ENCODE measurements at places on chromosomes 16 and 17. TPM values are rescaled to one million over a fixed set of nuclear protein-coding genes. Genes with fewer than 3 reads are reported as not detected.

The STH gene
- total RNA-seq = not detected

The CHST5 gene
- total RNA-seq = 0.26 TPM

- DNase-seq = no peak
Measured at GRCh38 chr17:48471817-48472410, 41.9 kb upstream of the SKAP1 start.

DNA sequence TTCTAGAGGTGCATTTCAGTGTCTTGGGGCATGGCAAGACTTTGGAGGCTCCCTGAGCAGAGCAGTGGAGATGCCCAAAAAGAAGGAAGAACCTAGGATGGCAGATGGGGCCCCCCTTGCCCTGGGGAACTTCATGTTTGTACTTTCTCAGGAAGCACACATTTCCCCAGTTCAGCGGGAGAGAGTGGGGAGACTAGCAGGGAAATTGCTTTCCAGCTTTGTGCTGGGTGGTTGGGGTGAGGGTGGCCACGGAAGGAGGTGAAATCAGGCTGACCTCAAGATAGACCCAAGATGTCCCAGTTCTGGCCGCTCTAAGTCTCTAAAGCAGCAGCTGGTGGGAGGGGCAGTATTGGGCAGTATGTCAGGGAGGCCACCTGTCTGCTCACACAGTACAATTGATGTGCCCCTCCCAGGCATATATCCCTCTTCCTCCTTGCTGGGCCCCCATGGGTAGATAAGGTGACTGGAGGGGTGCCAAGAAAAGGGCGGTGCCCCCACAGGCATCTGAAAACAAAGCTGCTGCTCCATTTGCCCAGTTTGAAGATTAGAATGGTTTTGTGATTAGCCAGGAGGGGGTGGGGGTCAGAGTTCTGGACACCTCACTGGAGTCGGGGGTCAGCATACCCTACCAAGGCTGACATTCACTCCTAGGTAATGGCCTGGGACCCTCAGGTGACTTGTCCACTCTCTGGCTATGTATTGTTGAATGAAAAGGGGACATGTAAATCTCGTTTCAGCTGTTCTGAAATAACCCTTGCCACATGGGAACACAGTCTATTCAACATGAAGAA lies 17.1 kb upstream of the NAGLU start:
- peak; percentile 75 for DNase-seq

DNA sequence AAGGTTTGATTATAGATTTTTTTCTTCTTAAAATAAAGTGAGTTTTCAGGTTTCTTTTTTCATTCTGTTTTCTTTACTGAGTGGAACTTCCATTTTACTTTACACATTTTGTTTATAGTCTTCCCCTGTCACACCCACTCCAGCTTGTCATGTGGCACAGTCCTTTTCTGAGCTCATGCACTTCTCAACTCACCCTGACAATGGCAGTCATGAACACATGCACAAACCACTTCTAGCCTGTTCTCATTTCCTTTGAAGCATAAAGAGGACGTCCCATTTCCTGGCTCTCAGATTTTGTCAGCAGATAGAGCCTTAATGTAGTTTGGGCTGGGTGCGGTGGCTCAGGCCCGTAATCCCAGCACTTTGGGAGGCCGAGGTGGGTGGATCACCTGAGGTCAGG lies 168.0 kb downstream of the AHSP start:
- no peak for DNase-seq

DNA sequence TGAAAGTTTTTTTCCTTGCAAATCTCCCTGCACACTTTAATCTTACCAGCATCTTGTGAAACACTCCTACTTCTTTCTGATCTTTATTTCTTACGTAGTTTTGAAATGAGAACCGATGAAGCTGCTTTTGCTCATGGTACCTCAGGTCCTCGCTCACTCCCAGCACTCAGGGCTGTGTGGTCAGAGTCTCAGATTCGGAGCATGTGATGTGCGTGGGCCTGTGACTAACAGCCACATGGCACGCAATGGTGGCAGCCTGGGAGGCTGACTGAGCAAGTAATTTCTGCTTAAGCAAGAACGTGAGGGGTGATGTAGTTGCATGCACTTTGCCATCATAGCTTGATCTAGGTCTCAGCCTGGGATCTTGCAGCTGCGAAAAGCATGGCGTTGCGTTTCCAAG lies 624.3 kb downstream of the MAF start:
- no peak for DNase-seq

GRCh38 chr16:30659507-30660423 lies 1.5 kb downstream of the FBRS start:
- peak; percentile 77 for DNase-seq

- no peak for DNase-seq
Measured at GRCh38 chr17:60351012-60351695, 40.8 kb downstream of the USP32 start.

GRCh38 chr16:21644674-21645073 lies 7.7 kb downstream of the IGSF6 start:
- no peak for DNase-seq

- DNase-seq = no peak
Measured at GRCh38 chr16:88591577-88592021, 21.4 kb downstream of the ZC3H18 start.

DNA sequence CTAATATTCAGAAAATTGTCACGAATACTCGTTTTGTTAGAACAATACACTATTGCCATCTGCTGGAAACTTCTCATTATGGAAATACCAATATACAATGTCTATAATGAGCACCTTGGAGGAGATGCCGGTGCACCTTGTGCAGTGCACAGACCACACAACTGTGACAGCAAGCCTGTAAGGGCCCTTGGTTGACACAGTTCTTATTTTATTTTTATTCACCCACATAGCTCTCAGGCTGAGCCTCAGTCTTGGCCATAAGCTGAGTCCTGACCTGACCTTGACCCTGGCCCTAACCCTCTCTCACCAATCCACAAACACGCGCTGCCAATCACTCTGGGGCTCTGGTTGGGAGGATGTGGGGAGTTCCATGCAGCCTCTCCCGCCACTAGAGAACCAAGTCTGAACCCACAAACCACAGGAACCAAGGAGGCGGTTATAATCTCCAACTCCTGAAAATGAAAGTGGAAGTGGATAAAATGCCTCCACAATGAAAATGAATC lies 7.6 kb downstream of the AIPL1 start:
- DNase-seq = no peak

DNA sequence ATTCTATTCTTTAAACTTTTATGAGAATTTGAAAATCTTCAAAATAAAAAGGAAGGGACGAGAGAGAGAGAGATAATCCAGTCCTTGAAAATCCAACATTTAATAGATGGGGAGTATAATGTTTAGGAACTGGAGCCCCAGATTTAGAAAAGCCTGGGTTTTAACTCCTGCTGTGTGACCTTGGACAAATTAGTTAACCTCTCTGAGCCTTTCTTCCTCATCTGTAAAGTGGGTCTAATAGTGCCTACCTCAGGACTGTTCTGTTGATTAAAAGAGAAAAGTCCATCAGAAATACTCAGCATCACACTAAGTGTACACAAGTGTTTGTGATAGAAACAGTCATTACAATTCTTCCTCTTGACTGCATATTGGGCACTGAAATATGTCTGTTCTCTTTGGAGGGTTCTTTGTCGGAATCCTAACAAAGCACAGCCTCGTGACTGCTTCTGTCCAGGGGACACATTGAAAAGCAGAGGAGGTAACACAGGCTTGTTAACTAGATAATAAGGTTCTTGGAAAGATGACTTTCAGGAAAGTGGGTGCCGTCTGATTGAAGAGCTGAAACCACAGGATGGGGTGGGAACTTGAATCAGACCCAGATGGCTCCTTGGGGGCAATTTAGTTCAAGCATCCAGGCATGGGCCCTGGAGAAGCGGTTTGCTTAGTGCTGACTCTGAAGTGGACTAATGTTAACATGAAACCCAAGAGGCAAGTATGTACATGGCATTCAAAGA lies 128.2 kb downstream of the CLEC16A start:
- DNase-seq = no peak

- DNase-seq = no peak
Measured at GRCh38 chr16:1126586-1126985, 26.3 kb upstream of the CACNA1H start.

GRCh38 chr17:41483531-41483930 lies 2.6 kb upstream of the KRT35 start:
- no peak for DNase-seq

GRCh38 chr17:29469276-29469675 lies 79.1 kb downstream of the TAOK1 start:
- DNase-seq = no peak

Measured in ureter (tissue), 1 donor.